Cerebellum (tissue), 4 donors: ENCODE measurements at places on chromosomes 4 and X. TPM values are rescaled to one million over a fixed set of nuclear protein-coding genes. Genes with fewer than 3 reads are reported as not detected.

DNA sequence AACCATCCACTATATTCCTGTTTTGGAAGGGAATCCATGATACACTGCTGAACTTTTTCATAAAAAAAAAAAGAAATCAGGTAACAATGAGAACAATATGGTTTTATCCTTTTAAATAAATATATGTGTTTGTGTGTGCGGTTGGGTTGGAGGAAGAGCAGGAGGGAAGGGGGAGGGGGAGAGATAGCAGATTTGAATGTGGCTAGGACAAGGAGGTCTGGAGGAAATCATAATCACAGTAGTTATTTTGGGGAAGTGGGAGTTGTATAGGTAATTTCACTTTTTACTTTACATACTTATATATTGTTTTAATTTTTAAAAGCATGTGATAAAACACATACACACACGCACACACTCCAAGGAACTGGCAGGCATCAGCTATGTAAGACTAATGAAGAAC is 134.5 kb upstream of the MBNL3 start:
- no peak for DNase-seq

DNA sequence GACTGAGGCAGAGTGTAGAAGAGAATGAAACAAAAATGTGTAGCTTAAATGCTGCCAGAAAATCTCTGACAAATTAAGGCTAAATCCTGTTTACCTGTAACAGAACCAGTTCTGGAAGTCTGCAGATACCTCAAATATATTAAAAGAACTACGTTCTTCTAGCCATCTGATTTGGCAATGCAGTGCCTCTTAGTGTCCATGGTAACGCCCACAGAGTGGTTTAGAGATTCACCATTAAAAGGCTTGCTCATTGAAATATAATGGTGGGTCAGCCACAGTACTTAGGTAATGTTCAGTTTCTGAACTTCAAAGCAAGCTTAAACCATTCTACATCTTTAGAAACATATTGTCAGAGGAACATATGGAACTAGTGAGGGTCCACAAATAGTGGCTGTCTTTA is 23.2 kb upstream of the LUZP4 start:
- no peak for DNase-seq

DNA sequence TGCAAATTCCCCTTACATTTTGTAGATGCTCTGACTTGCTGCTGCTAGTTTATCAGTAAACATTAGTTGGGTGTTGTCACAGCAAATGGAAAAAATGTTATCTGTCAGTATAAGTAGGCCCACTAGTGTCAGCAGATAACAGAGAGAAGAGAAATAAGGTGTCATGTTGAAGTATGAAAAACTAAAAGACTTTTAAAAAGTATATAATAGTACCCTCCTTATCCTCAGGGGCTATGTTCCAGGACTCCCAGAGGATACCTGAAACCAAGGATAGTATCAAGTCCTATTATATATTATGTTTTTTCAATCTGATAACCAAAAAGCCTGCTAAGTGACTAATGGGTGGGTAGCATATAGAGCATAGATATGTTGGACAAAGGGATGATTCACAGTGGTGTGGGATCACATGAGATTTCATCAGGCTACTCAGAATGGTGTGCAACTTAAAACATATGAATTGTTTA is 11.6 kb upstream of the BMP2K start:
- no peak for DNase-seq

DNA sequence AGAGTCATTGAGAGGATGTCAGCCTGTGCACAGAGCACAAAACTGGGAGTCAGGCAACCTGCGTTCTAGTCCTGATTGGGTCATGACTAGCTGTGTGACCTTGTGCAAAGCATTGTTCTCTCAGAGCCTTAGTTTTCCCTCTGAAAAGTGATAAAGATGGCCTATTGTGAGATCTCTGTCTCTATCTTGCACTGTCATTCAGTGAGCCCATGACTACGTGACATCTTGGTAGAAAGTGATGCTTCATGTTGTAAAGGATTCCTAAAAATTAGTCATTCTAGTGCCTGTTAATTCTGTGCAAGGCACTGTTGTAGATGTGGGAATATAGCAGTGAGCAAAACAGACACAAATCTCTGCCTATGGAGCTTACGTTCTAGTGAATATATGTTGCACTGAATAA is 2.5 kb downstream of the PGRMC1 start:
- DNase-seq, result no peak

- DNase-seq, result no peak
Observed at GRCh38 chrX:3154386-3154975, 113.2 kb downstream of the ARSF start.

The CC2D2A gene
- 27.2 TPM for total RNA-seq

The YIPF7 gene
- 1.3 TPM for total RNA-seq

The CCDC110 gene
- total RNA-seq, result 5.1 TPM
